ENCODE measurements at places on chromosomes 2 and 18.

DNA sequence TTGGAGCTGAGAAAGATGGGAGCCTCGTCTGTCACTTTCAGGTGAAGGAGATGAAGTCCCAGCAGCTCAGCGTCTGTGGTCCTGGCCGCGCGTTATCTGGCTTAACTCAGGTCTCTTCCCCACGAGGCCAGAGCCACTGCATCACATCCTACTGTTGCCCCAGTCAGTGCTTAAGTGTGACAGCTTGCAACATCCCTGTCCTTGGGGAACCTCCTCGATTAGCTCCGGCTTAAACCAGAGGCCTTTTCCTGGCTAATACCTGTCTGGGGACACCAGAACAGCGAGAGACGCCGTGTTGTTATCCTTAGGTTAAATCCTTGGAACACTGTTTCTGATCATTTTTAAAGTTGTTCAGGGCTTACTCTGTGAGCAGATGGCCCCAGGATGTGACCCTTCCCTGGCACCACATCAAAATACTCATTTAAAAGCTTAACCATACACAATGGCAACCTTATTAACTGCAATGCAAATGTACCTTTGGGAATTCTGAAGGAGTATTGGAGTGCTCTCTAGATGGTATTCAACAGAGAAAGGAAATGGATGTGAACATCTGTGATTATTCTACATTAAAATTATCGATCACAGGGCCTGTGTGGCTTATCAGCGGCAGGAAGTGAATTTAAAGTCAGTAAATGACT lies 61.2 kb upstream of the SPP2 start:
- DNase-seq = no peak

DNA sequence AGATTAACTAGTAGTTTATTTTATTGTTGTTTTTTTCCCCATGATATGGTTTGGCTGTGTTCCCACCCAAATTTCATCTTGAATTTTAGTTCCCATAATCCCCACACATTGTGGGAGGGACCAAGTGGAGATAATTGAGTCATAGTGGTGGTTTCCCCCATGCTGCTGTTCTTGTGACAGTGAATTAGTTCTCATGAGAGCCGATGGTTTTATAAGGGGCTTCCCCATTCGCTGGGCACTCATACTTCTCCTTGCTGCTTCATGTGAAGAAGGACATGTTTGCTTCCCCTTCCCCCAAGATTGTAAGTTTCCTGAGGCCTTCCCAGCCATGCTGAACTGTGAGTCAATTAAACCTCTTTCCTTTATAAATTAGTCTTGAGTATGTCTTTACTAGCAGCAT lies 36.5 kb downstream of the GALNT14 start:
- no peak for DNase-seq

- no peak for DNase-seq
These were observed 83.3 kb upstream of the TANK start for GRCh38 chr2:161076936-161077335.

- DNase-seq = no peak
These were observed 28.8 kb downstream of the ANKRD30B start for GRCh38 chr18:14776801-14777200.

DNA sequence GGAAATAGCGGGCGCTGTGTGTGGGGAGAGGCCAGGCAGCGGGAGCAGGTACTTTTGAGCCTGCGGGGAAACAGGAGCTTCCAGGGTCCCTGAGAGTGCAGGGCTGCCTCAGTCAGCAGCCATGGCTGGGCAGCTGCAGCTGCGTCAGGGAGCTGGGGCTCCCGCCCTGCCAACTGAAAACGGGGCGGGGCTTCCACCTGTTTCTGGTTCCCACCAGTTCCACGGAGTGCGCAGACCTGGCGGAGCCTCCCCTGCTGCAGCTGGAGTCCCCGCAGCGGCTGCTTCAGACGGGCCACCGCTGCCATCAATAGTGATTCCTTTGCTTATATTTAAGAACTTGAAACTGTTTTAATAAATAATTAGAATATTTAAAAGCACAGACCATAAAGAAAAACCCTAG lies 30.6 kb upstream of the RPRM start:
- DNase-seq = no peak

GRCh38 chr18:39752351-39752750 lies 2186.8 kb upstream of the CELF4 start:
- no peak for DNase-seq

DNA sequence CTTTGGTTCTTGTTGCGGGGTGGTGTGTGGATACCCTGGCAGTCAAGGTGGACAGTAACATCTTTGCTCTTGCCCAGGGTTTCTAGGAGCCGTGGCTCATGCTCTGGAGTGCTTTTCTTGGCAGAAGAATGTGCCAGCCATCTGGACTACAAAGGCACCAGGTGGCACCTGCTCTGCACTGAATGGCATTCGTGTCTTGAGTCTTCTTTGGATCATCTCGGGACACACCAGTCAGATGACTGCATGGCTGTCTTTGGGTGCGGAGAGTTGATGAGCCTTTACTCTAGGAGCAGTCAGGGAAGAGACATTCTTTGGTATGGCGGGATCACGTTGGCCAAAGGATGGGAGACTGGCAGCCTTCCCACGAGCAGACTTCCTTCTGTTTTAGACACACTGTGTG lies 104.1 kb upstream of the SEC11C start:
- DNase-seq = no peak

- DNase-seq = no peak
These were observed 2178.3 kb upstream of the PIK3C3 start for GRCh38 chr18:39776766-39777165.

DNA sequence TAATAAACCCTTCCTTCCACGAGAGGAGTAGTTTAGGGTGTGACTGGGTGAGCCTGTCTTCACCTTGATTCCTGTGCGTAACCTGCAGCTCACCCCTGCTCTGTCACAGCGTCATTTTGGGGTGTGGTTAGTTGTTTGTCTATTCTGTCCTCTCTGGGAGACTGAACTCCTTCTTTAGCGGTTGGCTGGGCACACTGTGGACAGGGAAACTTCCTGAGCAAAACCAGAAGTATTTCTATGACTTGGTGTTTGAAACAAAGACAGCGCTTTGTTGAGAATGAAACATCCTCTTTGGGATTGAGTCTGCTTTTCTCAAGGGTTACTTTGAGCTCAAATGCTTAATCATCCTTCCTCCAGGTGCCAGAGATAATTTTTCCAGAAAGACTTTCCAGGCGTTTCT lies 270.7 kb downstream of the HRH4 start:
- no peak for DNase-seq

DNA sequence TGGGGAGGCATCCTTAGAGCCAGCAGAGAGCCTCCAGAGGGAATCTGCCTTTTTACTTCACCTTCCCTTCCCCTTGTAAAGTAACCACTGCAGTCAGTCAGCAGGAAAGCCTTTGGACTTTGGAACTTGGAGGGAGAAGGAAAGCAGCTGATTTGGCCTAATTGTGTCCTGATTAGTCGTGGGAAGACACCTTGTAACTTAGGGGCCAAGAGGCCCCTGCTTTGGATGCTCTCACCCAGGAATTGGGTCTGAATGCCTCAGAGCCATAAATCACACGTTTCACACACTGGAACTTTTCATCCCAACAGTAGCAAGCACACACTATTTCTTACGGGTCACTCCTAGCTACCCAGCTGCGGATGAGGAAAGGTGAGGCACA lies 81.0 kb upstream of the PPM1B start:
- DNase-seq = no peak

DNA sequence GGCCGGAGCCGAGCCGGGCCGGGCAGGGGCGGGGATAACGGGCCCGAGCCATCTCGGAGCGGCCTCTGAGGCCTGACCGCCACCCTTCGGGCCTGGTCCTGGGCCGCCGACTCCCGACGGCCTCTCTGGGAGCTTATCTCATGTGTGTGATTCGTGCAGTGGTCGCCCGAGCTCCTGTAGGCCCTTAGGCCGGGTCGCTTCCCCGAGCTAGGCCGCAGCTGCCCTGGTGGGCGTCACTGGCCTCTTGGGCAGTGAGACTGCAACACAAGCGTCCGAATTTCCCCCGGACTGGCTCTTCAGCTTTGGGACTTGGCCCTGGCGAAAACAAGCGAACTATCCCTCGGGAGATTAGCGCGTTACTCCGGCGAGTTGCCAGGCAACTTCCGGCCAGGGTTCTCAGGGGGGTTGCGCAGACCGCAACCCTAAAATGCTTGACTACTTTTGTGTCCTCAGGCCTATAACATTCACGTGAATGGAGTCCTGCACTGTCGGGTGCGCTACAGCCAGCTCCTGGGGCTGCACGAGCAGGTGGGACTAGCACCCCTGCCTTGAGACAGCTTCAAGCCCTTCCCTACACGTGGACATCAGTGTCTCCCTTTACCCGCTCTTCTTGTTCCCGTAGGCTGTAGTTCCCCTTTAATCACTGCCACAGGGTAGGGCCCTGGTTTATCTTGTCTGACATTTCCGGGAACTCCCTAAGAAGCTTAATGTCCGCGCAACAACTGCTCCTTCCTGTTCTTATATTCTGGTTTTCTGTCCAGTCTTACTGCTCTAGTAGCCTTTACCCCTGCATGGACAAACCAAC lies 602 bp downstream of the SNX17 start:
- no peak for DNase-seq

- no peak for DNase-seq
These were observed 182.2 kb upstream of the ZFP36L2 start for GRCh38 chr2:43408407-43409160.

DNA sequence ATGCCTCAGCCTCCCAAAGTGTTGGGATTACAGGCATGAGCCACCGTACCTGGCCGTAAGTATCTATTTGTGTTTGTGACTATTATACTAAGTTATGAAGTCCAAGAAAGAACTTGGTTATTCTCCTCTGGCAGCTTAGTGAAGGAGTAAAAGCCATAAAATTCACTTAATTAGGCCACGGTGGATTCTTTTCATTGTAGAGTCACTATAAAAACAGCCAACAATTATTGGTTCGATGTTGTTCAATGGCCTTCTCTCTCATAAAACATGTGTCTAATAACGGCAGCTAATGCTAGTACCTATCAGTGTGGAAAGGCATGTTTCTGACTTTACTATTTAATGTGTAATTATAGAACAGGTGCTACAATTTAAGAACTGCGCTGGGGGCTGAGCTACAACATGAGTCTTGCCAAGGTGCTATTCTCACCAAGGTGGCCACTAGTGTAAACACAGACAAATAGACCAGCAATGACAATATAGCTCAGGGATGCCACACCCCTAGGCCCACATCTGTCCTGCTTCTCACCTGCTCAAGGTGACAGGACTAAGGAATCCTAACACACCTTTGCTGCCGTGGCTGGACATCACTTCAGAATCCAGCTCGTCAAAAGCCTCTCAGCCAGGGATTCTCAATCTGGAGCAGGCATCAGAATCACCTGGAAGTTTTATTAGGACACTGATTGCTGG lies 17.2 kb downstream of the ATP8B1 start:
- DNase-seq = no peak

DNA sequence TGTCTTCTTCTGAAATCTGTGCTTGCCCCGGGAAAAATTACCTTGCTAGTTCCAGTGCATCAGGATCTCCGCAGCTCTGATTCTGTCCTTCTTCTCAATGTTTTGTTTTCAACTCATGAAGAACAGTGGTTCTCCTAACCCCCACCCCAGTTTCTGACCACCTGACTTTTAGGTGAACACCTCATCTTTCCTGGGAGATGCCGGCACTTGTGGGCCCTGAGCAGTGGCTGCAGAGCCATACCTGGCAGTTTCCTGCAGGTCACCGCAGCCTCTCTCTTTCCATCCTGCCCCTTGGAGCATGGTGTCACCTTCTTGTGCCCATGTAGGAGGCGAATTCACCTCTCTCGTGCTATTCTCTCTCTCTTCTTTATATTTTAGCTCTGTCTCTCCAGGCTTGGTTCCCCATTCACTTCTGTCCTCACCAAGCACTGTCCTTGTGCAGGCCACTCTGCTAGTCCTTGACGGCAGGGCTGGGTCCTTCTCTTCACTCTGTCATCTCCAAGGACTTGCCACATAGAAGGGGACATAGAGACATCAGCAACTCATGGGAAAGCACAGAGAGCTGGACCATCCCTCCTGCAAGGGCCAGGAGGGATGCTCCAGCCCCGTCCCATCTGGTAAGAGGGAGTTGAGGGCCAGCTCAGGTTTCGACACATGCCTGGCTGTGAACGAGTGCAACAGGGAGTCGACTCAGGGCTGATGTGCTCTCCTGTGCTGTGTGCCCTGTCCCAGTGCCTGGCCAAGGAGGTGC lies 59.1 kb downstream of the DDX1 start:
- DNase-seq = no peak

DNA sequence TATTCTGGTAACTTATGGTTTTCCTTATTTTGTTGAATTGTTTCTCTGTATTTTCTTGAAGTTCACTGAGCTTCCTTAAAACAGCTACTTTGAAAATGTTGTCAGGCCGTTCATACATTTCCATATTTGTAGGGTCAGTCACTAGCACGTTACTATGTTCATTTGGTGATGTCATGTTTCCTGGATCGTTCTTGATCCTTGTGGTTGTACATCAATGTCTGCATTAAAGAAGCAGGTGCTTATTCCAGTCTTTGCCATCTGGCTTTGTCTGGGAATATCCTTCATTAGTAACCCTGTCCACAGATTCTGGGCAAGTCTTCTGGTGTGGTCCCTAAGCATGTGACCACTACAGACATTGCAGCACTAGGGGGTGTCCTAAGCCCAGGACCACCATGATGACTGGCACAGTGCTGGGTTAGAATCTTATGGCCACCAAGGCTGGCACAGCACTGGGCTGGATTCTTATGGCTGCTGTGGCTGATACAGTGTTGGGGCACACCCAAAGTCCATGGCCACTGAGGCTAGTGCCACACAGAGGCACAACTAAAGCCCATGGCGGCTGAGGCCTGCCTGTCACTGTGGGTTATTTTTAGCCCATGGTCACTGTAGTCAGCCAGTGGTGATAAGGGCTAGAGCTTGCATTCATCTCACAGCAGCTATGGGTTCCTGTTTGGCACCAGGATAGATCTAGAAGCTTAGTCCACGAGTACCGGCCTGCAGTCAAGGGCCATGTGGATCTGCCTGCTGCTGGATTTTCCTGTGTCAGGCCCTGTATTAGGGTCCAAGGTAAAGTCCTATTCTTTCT lies 13.2 kb downstream of the VWA3B start:
- DNase-seq = no peak

DNA sequence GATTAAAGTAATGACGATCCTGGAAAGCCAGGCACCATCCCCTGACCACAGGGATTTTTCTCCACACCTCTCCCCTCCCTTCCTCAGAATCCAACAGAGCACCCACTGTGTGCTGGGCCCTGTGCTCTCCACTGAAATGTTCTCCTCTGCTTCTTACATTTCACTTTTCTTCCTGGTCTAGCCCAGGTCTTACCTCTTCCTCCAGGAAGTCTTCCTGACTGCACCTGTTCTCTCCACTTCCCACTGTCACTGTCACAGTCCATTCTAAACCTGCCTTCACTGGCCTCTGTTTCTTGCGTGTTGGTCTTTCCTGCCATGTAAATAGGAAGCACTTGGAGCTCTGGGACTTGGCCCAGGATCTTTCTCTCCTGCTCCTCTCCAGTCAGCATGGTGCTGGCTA lies 7.4 kb upstream of the NGEF start:
- no peak for DNase-seq

DNA sequence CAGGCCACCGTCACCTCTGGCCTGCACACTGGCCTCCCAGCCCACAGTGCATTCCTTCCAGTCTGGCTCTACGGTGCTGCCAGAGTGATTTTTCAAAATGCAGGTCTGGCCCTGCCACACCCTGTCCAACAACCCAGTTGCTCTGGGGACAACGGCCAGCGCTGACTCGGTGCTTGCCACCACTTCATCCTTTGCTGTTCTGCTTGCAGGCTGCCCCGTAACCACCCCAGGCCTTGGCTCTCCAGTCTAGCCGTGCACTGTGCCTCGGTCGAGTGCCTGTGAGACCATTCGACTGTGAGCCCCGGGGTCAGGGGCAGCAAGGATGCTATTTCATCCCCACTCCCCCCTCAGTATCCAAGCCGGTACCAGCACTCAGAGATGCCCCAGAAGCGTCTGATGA lies 262.6 kb downstream of the KLHL29 start:
- no peak for DNase-seq

- no peak for DNase-seq
These were observed 6.6 kb downstream of the CAPN10 start for GRCh38 chr2:240593026-240593702.

- DNase-seq = no peak
These were observed 68.9 kb upstream of the BOD1L2 start for GRCh38 chr18:57077786-57078552.

All from fibroblast of skin of left quadriceps (primary cell).